SK-N-SH treated with all-trans-retinoic acid at 6 μM for 48 hours (cell line): ENCODE measurements at places on chromosomes 12 and 14.

DNA sequence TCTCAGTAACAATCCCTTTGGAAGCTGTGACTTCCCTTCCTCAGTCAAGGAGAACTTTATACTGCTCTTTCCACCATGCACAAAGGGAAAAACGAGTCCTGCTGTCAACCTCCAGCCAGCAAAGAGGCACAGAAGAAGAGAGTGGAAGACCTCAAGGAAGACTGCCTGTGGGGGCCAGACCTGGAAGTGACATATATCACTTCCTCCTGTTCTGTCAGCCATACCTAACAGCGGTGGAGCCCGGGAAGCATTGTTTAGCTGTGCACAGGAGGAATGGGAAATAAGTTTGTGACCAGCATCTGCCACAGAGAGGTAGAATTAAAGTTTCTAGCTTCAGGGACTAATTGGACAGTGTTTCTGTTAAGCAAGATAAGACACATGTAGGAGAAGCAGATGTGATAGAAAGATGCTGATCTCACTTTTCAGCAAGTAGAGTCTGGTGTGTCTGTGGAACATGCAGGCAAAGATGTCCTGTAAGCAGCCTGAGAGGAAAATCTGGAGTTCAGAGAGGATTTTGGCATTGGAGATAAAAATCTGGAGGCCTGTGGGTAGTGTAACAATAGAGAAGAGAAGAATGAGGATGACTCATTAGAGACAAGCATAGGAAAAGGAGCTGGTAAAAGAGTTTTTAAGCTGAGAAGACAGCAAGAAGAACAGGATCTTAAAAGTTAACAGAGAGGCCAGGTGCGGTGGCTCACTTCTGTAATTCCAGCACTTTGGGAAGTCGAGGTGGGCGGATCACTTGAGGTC, 141.6 kb upstream of the CPSF6 start:
- peak; percentile 75 for ATAC-seq

- peak; percentile 66 for ATAC-seq
These were observed 232.9 kb downstream of the ATXN7L3B start for GRCh38 chr12:74770552-74770951.

DNA sequence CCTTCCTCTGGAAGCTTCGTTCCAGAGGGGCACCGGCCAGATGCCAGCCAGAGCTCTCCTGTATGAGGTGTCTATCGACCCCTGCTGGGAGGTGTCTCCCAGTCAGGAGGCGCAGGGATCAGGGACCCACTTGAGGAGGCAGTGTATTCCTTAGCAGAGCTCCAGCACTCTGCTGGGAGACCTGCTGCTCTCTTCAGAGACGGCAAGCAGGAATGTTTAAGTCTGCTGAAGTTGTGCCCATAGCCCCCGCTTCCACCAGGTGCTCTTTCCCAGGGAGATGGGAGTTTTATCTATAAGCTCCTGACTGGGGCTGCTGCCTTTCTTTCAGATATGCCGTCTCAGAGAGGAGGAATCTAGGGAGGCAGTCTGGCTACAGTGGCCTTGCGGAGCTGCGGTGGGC, 22.2 kb upstream of the NAV3 start:
- ATAC-seq = no peak

- no peak for ATAC-seq
These were observed 47.7 kb upstream of the PTCSC3 start for GRCh38 chr14:36224176-36224575.

- ATAC-seq = no peak; the same call in 2 of the 3 replicates
These were observed 81.8 kb downstream of the TSPAN9 start for GRCh38 chr12:3158851-3159465.

- no peak for ATAC-seq
These were observed 66.8 kb downstream of the VRK1 start for GRCh38 chr14:96863986-96864330.

DNA sequence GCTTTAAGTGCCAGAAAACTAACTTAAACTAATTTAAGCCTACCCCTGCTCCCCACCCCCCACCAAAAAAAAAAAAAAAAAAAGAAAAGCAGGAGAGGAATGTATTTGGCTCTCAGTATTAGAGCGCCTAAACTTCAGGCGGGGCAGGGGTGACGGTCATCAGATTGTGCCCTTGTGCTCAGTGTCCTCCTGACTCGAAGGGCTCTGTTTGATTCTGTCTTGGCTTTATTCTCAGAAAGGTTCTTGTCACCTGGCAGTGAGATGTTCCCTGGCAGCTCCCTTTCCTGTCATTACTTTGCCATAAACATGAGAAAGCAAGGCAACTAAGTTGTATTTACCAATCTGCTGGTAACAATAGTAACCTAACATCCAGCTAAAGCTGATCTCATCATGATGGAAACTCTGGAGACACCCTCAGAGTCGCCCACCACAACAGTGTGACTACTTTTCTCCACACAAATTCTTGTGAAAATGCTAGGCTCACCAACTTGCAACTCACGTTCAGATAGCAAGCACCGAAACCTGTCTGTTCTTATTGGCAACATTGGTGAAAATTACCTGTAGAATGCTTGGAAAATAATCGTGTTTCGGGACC, 39.0 kb upstream of the WNK1 start:
- ATAC-seq = no peak

- no peak for ATAC-seq
These were observed 859.3 kb upstream of the ATXN7L3B start for GRCh38 chr12:73678335-73678734.

- peak; percentile 80 for ATAC-seq
These were observed 58.3 kb downstream of the OTOGL start for GRCh38 chr12:80157645-80158044.
